ENCODE measurements at places on chromosomes 5 and 9. TPM values are rescaled to one million over a fixed set of nuclear protein-coding genes. Genes with fewer than 3 reads are reported as not detected.

DNA sequence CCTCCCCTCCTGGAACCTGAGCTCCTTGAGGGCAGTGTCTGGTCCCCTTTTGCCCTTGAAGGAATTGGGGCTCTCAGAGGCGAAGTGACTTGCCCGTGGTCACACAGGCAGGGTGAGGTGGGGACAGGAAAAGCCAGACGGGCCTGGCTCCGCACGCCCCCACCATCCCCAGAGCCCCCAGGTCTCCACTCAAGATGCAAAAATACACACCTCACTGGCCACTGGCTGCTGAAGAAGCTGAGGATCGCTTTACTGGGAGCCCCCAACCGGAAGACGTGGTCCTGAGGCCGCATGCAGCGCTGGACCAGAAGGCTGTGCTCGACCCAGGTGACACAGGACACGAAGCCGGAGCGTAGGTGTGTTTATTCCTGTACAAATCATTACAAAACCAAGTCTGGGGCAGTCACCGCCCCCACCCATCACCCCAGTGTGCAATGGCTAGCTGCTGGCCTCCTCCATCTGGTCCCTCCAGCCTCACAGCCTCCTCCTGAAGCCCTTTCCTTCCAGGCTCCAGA, 7.6 kb upstream of the AK1 start:
- no peak overlapping the region for H3K4me3 ChIP-seq
- H3K27ac ChIP-seq: no peak overlapping the region
- peaks cover 7% of the 10 kb centered on the region for H3K36me3 ChIP-seq
- no peak for DNase-seq
- no peaks in the 10 kb centered on the region for H3K27me3 ChIP-seq

The EIF4E1B gene
- total RNA-seq: not detected

The CEP72 gene
- total RNA-seq: 3.8 TPM

DNA sequence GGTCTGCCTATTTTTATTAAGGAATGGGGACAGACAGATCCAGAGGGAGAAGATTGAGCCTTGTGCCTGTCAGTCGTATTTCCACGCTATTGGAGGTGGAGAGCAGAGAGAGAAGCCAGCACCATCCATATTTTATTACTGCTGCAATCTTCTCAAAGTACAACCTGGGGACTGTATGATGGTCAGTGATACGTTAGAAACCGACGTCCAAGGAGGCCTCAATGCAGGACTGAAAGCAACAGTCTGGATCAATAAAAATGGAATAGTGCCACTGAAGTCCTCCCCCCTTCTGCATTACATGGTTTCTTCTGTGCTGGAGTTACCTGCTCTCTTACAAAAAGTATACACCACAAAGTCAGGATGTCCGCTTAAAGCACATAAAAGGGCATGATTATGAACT, 21.9 kb upstream of the DTWD2 start:
- DNase-seq: no peak
- no peaks in the 10 kb centered on the region for H3K27me3 ChIP-seq
- H3K27ac ChIP-seq: no peak overlapping the region
- peaks cover 8% of the 10 kb centered on the region for H3K4me1 ChIP-seq
- H3K4me3 ChIP-seq: no peak overlapping the region
- H3K36me3 ChIP-seq: no peaks in the 10 kb centered on the region

DNA sequence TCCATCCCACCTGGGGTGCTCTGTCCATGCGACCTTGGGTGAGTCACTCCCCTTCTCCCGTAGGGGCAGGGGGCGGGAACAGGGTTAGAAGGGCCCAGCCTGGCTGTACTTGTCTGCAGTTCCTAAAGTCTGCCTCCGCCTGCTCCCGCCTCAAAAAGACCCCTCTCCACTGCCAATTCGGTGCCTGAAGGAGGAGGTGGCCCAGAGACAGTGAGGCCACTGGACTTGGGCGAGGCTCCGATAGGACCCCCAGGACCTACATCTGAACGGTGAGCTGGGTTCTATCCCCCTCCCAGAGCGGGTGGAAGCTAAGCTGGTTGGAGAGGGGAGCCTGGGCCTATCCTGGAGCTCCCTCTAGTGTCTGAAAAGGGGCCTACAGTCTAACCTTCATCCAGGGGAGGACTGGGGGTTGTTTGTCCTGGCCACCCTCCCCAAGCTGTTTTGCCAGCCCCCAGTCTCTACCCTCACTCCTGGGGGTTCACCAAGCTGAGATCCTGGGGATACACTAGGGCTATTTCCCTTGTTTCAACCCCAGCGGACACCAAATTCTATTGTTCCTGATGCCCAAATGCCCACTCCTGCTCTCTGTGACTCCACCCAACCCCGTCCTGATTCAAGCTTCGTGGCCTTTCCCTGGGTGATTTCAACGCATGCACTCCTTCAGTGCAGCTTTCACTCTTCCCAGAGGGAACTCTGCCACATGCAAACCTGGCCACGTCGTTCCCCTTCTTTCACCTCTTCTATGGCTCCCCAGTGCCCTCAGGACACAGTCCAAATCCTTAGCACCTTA, 6.1 kb upstream of the CRB2 start:
- H3K4me3 ChIP-seq: no peak overlapping the region
- H3K4me1 ChIP-seq: peaks cover 4% of the 10 kb centered on the region
- H3K27ac ChIP-seq: no peak overlapping the region
- no peaks in the 10 kb centered on the region for H3K36me3 ChIP-seq
- H3K27me3 ChIP-seq: no peaks in the 10 kb centered on the region

GRCh38 chr9:91119679-91120078, 242.0 kb downstream of the AUH start:
- DNase-seq: no peak
- no peak overlapping the region for H3K27ac ChIP-seq
- H3K36me3 ChIP-seq: no peaks in the 10 kb centered on the region
- H3K4me1 ChIP-seq: peaks cover 3% of the 10 kb centered on the region
- H3K27me3 ChIP-seq: no peaks in the 10 kb centered on the region
- no peak overlapping the region for H3K4me3 ChIP-seq

The CDK5RAP2 gene
- 29.3 TPM for total RNA-seq

GRCh38 chr5:51399643-51400006, 16.4 kb downstream of the ISL1 start:
- H3K27me3 ChIP-seq: peaks cover 2% of the 10 kb centered on the region
- H3K27ac ChIP-seq: no peak overlapping the region
- no peaks in the 10 kb centered on the region for H3K4me1 ChIP-seq
- DNase-seq: no peak

The SLC34A1 gene
- 1.0 TPM for total RNA-seq

- no peaks in the 10 kb centered on the region for H3K27me3 ChIP-seq
- no peaks in the 10 kb centered on the region for H3K36me3 ChIP-seq
- no peaks in the 10 kb centered on the region for H3K4me1 ChIP-seq
- DNase-seq: no peak
- H3K4me3 ChIP-seq: no peak overlapping the region
These were observed 31.6 kb upstream of the RFK start for GRCh38 chr9:76425677-76426453.

DNA sequence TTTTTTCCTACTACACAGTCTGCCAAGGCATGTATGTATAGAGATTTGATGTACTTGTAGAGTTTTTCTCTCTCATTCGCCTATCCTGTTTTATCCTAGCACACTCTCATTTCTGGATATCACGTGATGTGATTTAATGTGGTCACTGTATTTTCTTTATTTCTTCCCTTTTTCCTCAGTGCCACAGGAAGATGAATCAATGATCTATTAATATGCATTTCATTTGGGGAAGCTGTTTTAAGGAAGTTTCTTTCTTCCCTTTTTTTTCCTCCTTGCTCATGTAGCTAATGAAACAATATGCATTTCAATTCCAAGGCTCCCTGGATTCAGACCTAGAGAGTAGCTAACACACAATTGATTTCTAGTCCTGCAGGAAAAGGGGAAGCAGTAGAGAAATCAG, 506.3 kb upstream of the WWC1 start:
- H3K4me1 ChIP-seq: no peaks in the 10 kb centered on the region
- H3K4me3 ChIP-seq: no peak overlapping the region
- H3K27me3 ChIP-seq: no peaks in the 10 kb centered on the region
- no peaks in the 10 kb centered on the region for H3K36me3 ChIP-seq
- H3K27ac ChIP-seq: no peak overlapping the region

GRCh38 chr5:10743526-10743925, 17.5 kb downstream of the DAP start:
- no peak overlapping the region for H3K27ac ChIP-seq
- peaks cover 12% of the 10 kb centered on the region for H3K4me1 ChIP-seq
- no peaks in the 10 kb centered on the region for H3K27me3 ChIP-seq
- H3K4me3 ChIP-seq: no peak overlapping the region

The ZFP2 gene
- total RNA-seq: 0.56 TPM

Measured in liver (tissue), 10 donors.